Foreskin keratinocyte (primary cell): ENCODE measurements at places on chromosomes 7 and 10.

DNA sequence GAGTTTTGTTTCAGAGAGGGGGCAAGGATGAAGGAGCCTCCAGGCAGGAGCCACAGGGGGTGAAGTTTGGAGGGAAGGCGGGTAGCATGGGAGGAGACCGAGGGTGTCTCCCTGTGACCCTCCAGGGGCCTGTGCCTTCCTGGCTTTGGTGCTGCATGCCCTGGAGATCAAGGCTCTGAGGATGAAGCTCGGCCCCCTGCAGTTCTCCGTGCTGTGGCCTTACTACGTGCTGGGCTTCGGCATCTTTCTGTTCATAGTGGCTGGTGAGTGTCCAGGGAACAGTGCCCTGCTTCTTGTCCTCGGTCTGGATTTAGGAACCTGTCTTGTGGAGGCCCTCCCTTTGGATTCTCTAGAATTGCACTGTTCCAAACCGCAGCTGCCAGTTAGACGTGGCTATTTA lies 9.2 kb upstream of the ZSCAN25 start:
- DNase-seq, result no peak

GRCh38 chr7:26696161-26696560 lies 168.2 kb downstream of the SKAP2 start:
- no peak for DNase-seq

DNA sequence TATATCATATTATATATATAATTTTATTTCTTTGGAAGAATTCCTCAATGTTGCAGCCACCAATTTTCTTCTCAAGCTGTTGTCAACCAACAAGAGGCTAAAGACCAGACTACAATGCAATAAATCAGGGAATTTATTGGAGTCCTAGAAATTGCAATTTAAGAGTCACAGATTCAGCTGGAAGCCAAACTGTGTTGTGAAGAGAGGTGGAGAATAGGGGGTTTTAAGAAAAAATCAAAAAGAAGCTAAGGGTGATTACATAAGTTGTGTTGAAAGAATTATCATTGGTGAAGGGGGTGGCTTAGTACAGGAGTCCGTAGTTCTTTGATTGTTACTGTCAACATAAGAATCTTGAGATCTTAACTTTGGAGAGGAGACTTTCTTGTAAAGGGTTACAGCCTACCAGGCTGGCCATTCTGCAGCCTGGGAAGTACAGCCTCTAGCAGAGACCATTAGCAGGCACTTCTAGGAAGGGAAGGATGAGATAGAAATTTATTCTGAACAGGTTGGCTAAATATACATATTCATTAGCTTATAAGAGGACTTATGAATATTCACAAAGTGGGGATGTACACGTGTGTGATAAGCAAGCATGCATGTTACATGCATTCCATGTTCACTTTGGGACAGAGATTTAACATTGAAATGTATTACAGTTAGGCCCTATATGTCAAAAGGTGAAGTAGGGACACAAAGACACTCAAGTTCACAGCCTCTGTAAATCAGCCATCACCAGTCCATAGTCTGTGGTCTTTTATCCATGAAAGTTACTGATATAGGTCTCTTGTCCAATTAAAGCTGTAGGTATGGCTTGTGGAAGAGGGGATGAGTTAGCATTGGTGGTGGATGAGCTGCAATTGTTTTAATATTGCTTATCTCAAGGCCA lies 8.3 kb upstream of the TMEM168 start:
- no peak for DNase-seq

DNA sequence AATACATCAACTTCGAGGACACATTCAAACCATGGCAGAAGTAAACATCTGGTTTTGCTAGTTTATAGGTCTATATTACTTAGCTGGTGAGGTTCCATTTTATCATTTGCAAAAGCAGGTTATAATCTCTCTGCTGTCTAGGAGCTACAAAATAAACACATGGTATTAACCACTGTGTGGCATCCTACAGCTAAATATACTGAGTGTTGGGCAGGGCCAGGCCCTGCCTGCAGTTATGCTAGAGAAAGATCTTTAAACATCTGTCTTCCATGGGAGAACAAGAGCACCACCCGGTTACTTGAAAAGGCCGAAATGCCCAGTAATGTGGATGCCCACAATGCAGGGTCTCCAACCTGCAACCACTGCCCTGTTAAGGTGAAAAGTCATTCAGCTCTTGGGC lies 20.6 kb upstream of the FKBP9 start:
- DNase-seq, result no peak

- DNase-seq, result peak; percentile 84
These were observed 21.3 kb upstream of the ZMIZ2 start for GRCh38 chr7:44727158-44727936.

GRCh38 chr10:71512761-71513539 lies 116.2 kb downstream of the CDH23 start:
- DNase-seq, result peak; percentile 29
